CD4-positive, alpha-beta memory T cell (primary cell): ENCODE measurements at places on chromosomes 5 and 9.

DNA sequence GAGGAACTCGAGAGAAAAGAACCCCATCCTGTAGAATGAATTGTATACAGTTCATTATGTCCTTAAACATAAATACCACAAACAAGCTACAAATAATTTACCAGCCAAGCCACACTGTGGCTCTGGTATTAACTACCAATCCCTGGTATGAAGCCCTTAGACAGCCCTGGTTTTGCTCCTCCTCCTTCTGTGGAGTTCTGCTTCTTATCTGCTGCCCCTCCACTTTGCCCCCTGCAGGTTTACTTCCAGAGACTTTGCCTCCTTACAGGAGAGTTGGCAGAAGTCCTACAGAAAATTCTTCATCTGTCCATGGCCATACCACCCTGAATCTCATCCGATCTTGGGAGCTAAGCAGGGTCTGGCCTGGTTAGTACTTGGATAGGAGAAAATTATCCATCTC is 219.8 kb downstream of the ACTL7B start:
- DNase-seq: no peak

DNA sequence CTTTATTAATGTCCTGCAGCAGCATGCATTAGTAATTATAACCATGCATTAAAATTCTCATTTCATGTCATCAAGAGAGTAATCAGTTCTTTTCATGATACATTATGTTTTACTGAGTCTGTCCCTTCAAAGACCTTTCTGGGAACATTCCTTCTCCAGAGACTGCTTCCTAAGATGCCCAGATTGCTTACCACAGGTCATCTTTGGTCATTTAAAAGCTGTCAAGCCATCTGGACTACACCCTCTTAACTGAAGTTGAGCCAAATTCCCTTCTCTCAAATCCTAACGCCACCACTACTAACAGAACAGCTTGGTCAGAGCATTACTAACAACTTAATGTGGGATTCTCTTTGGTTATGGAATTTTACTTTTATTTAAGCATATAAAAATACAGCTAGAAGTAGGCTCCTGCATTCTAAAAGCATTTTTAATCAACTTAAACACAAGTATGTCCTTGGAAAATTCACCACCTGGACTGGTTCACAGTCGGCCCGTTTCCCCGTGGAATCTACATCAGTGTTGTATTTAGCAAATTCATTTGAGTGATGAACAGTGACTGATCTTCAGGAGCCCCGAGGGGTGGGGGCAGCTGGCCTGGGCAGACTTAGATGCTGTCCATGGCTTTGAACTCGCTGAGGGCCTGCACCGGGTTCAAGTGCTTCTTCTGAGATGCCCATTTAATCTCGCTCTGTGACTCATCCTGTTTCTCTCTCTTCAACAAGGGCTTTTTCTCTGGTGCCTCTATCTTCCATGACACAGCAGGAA is 92.8 kb upstream of the CCDC112 start:
- DNase-seq: no peak

GRCh38 chr9:136615631-136616306 is 46.9 kb upstream of the EGFL7 start:
- no peak for DNase-seq

GRCh38 chr5:178231539-178232123 is 971 bp downstream of the PHYKPL start:
- DNase-seq: no peak

GRCh38 chr9:101460965-101461364 is 25.4 kb upstream of the ALDOB start:
- DNase-seq: no peak

DNA sequence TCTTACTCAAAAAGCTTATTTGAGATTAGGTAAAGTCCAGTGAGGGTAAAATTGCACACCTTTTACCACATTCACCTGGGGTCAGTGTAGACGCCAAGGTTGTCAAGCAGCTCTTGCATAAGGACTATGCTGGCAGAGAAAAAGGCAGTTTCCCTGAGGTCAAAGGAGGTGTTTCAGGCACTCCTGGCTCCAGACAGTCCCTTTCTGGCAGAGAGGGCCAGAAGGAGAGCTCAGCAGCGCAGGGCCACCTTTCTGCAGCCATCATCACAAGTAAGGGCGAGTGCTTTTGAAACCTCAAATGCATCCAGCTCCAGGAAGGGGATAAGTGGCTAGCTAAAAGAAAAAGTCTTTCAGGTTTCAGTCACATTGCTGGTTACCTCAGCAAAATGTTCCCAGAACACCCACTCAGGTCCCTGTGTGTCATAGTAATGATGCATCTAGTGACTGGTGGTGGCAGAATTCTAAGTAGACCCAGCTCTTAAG is 16.7 kb upstream of the IL13 start:
- DNase-seq: no peak

GRCh38 chr5:98774192-98775033 is 950 bp downstream of the RGMB start:
- peak; percentile 57 for DNase-seq

GRCh38 chr9:123562844-123563346 is 206.9 kb downstream of the CRB2 start:
- no peak for DNase-seq

GRCh38 chr9:136182420-136182787 is 22.5 kb downstream of the LHX3 start:
- no peak for DNase-seq

DNA sequence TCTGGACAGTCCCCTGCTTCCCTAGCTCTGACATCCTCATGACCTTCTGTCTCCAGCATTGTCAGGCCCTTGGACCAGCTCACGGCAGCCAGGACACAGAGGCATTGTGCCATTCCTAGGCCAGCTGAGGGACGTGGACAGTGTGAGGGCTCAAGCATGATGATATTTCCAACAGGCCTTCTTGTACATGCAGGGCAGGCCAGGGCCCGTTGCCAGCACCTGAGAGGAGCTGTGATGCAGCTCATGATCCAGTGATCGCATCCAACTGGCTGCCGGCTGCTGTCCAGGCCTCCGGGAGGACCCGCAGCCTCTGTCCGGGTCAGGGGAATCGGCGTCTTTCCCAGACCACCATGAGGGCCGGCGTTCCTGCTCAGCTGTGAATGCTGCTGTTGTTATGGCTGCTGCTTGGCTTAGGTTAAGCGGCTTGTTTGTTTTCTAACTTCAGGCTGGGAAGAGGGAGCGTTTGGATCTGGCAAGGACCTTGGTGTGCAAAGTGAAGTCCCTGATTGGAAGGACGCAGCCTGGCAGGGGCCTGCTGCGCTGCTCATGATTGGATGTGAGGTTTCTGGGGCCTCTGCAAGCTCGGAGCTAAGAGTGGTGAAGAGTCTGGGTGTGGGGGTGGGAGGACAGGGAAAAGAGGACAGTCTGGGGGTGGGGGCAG is 53.8 kb downstream of the PDZD2 start:
- DNase-seq: no peak

DNA sequence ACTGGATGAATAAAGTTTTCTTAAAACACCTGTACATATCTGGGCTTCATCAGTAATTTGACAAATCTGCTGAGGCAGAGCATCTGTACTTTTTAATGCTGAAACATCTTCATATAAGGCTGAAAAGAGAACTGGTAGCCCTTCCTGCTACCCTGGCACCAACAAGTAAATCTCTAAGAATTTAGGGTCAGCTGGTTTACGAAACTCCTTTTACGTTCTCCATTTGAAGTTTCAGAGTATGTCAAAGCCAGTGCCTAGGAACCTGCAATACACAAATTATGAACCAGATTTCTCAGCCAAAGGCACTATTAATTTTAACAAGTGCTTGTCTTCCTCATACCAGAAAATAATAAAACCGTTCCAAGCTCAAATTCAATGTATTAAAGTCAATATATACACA is 3.8 kb downstream of the ZFAND5 start:
- no peak for DNase-seq

DNA sequence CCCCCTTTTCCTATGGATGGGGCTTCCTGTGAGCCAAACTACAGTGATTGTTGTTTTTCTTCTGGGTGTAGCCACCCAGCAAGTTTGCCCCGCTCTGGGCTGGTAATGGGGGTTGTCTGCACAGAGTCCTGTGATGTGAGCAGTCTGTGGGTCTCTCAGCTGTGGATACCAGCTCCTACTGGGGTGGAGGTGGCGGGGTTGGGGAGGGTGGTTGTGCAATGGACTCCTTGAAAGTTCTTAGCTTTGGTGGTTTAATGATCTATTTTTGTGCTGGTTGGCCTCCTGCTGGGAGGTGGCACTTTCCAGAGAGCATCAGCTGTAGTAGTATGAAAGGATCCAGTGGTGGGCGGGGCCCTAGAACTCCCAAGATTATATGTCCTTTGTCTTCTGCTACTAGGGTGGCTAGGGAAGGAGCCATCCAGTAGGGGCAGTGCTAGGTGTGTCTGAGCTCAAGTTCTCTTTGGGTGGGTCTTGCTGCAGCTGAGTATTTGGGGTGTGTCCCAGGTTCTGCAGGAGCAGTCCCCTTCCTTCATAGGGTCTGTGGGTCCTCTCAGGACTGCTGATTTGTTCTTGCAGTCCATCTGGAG is 275.6 kb upstream of the PAPPA start:
- no peak for DNase-seq

DNA sequence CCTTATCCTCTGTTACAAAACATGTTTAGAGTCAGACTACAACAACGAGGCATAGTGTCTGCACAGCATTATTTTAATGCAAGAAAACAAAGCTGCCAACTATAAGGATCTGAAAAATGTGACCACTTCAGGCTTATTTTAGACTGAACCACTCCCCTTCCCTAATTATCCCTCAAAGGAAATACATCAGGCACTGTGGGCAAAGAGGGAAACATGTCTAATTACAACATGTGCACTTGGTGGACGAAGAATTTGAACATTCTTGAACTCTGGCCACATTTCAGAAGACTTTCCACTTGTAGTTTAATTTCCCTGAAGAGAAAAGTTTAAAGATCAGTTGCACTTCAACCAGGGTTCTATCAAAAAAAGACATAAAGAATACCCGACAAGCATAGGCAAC is 3.8 kb downstream of the MTMR12 start:
- DNase-seq: no peak

- DNase-seq: no peak
Measured at GRCh38 chr9:135090547-135090946, 3.1 kb downstream of the OLFM1 start.

GRCh38 chr5:178312880-178313282 is 80.3 kb upstream of the PHYKPL start:
- DNase-seq: no peak

GRCh38 chr5:159132429-159133040 is 32.8 kb upstream of the EBF1 start:
- DNase-seq: no peak

- DNase-seq: no peak
Measured at GRCh38 chr9:131552030-131552429, 6.7 kb downstream of the PRRT1B start.

- DNase-seq: no peak
Measured at GRCh38 chr5:65801352-65801783, 79.4 kb downstream of the NLN start.

DNA sequence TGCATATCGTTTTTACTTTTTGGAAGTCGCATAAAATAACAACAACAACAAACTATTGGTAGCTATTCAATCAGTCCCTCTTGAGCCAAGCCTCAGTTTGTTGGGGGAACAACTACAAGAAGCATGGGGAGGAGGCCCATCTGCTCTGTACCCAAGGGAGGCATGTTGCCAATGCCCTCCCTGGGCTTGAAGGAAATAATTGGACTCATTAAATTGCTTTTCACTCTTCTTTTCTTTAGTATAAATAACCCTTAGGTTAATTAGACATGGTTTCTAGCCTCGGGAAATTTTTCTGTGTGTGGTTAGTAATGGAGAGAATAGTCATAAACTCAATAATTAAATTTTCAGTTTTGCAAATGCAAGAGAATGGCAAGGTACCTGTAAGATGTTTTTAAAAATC is 500.7 kb downstream of the TLE4 start:
- DNase-seq: no peak

DNA sequence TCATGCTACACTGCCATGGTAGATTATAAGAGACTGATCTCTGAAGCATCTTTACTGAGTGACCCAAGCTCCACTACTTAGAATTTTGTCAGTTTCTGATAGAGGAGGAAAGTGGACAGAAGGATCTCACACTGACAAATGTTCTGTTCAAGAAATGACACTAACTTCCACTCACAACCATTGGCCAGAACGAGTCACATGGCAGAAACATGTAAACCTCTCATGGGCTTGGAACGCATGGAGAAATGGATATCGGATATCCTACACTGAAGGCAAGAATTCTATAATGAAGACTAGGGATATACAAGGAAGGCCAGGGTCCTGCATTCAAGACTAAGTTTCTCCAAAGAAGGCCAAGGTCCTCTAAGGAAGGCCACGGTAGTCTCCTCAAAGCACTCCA is 31.1 kb downstream of the EGFLAM start:
- DNase-seq: no peak

- DNase-seq: no peak
Measured at GRCh38 chr9:130604295-130604694, 24.9 kb downstream of the FUBP3 start.

DNA sequence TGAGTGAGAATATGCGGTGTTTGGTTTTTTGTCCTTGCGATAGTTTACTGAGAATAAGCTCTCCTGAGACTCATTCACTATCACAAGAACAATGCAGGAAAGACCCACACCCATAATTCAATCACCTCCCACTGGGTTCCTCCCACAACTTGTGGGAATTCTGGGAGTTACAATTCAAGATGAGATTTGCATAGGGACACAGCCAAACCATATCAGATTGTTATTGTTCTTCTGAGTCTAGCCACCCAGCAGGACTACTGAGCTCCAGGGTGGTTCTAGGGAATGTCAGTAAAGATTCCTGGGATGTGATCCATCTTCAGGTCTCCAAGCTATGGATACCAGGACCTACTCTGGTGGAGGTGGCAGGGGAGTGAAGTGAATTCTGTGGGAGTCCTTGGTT is 2075.1 kb upstream of the CDH9 start:
- no peak for DNase-seq

DNA sequence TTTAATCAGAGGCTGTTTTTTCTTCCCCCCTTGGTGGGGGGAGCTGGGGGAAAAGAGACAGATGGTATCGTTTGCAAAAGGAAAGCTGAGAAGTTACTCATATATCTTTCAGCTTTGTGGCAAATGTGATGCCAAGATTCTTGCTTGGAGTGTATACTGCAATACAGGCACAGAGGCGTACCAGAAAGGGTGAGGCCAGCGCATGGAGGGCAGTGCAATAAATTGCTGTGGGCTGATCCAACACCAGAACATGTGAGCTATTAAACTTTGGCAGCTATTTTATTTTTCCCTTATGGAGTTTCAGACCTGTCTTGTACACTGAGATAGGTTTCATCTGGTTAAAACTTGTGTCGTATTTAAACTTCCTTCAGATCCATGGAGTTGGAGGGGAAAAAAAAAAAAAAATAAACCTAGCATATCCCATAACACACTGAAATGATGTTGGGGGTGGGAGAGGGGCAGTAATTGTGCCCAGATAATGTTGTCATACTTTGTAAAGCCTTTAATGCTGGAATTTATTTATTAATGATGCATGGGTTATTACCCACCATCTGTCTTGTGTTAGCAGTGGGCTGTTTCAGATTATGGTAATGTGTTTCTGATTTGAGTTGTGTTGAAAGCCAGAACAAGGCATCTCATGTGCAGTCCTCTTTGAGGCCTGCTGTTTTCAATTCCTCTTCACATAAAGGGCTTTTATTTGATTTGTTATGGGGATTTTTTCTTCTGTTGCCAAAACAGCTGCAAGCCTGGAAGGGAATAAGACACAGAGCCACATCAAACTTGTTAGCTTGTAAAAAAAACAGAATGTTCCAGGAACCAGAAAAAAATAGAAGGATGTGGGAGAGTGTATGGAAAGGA is 891.3 kb downstream of the TLE1 start:
- no peak for DNase-seq

- DNase-seq: no peak
Measured at GRCh38 chr9:99361817-99362216, 139.7 kb downstream of the SEC61B start.

GRCh38 chr5:35828082-35828598 is 28.6 kb upstream of the IL7R start:
- no peak for DNase-seq
